Activated naive CD8-positive, alpha-beta T cell treated with anti-CD3 and anti-CD28 coated beads, Interleukin-2, amount 10 ng/mL, durations not matched to agents 7 days and 5 days (primary cell): ENCODE measurements at places on chromosomes 16 and 17.

DNA sequence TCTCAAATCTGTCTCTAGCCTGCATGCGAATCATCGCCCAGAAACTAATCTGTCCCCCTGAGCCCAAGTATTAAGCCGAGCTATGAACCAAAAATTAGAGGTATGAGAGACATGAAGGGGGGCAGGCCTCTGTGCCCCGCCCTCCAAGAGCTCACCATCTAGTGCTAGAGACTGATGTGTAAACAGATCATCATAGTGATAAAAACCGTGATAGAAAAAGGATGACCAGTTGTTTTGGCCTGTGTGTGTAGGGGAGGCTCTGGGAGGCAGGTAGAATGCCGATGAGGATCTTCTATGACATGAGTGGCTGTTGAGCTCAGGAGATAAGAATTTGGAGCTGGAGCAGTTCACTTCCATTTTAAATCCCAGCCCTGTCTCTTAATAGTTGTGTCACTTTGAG, 89.1 kb upstream of the TBX2 start:
- DNase-seq: no peak

- DNase-seq: no peak
These were observed 1.6 kb downstream of the NDUFAF8 start for GRCh38 chr17:81240761-81241160.

- DNase-seq: no peak
These were observed 63.6 kb downstream of the NUP93 start for GRCh38 chr16:56793492-56793891.

- no peak for DNase-seq
These were observed 2.0 kb upstream of the CCL11 start for GRCh38 chr17:34283571-34283970.

GRCh38 chr17:18185832-18186626, 2.4 kb downstream of the ALKBH5 start:
- no peak for DNase-seq

GRCh38 chr17:9855036-9855435, 29.3 kb downstream of the GLP2R start:
- DNase-seq: no peak
